ENCODE measurements at places on chromosomes 1 and 21.

- DNase-seq: no peak
These were observed 250.2 kb downstream of the PLA2G4A start for GRCh38 chr1:187078916-187079315.

GRCh38 chr1:109906160-109906838 lies 4.3 kb upstream of the CSF1 start:
- peak; percentile 80 for DNase-seq

DNA sequence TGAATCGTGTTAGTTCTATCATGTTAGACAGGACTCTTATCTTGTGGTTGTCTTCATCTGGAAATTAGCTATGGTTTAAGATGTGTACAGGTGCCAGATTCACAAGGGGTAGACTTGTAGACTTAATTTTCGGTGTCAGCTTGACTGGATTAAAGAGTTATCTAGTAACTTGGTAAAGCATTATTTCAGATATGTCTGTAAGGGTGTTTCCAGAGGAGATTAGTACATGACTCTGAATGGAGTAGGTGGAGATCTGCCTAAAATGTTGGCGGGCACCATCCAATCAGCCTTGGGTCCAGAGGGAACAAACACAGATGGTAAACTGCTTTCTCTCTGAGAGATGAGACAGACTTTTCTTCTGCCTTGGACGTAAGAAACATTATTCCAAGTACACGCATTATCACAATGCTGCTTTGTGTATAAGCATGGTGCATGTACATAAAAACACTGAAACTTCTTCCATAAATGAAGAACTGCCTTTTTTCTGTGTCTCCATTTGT lies 434.6 kb downstream of the SMYD3 start:
- no peak for DNase-seq

DNA sequence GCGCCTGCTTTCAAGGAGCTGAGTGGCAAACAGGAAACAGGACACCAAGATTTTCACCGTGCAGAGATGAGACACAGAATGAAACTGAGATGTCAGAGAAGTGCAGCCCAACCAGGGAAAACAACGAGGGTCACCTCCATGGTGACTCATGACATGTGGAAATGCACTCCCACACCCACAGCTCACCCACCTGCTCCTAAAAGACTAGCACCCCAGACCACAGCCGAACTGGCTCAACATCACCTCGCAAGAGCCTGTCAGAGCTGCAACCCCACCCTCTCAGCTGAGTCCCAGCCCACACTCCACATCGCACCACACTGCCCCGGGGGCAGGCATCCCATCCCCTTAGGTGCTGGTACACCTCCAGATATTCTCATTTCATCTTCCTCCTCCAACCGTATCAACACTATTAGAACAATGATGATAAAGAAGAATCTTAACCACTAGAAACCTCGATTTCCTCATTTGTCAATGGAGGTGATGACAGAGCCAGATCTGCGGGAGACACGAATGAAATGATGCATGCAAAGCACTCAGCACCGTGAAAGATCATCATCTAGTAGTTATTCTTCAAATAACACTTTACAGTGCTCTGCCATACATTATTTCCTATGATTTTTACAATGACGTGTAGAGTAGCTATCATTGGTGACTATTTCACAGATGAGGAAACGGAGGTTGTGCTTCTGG lies 103.2 kb downstream of the DMRTB1 start:
- DNase-seq: peak; percentile 59

DNA sequence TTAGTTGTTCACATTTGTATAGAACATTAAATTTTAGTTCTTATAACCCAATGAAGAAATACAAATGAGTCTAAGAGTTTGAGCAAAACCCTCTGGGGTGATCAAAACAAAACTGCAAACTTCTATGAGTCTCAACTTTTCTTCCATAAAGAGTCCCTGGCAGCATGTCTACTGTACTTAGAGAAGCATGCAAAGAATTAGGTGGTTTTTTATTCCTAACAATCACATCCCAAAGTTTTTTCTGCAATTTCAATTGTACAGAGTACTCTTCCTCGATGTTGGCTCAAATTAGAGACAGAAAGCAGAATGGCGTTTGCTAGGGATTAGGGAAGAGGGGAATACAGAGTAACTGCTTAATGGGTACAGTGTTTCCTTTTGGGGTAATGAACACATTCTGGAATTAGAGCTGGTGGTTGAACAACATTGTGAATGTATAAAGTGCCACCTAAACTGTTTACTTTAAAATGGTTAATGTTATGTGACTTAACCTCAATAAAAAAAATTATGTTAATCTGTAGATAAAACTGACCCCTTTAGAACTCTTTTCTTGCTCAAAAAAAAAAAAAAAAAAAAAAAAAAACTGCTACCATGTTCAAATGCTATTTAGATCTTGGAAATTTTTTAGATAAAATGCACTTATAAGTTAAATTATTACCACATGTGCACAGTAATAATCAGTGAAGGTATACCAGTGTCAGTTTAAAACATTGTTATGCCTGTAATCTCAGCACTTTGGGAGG lies 4.8 kb downstream of the RC3H1 start:
- no peak for DNase-seq

- peak; percentile 33 for DNase-seq
These were observed 53.1 kb upstream of the LBR start for GRCh38 chr1:225480825-225481434.

DNA sequence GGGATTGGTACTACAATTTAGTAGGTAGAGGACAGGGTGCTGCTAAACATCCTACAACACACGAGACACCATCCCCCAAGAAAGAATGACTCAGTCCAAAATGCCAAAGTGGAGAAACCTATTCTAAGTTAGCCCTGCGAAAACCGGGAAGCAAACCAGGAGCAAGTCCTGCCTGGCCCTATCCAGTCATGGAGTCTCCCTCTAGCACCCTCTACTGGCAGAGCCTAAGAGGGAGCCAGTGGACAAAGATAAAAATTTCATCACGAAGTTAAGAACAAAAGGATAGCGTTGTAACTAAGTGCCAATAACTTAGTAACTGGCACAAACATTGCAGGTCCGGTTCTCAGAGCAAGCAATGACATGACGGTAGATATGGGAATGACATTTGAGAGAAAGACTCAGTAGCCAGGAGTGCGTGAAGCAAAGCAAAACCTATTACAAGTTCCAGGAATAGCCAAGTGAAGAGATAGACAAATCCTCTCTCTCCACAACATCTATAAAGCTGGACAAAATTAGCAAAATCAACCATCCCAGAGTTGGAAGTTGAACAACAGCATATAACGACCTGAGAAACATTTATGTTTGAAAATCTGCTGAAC lies 383.5 kb downstream of the OMA1 start:
- DNase-seq: peak; percentile 2

DNA sequence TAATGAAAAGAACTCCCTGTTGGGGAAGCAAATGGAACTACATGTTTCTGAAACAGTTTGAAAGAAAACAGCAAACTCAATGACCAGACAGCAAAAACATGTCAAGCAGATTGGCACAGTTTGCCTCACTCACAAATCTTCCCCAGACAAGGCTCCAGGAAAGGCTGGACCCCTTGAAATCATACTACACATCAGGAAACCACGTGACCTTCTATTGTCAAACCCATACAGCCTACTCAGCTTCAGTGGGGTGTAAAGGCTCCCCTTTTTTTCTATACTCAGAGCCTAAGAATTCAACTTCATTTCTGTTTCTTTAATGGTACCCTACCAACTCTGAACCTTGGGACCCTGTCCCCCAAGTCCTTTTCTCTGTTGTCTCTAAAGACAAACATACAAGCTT lies 15.7 kb upstream of the CTTNBP2NL start:
- no peak for DNase-seq

- DNase-seq: peak; percentile 78
These were observed 30.9 kb downstream of the GPA33 start for GRCh38 chr1:167059045-167059808.

GRCh38 chr1:74323937-74324473 lies 88.8 kb downstream of the TNNI3K start:
- no peak for DNase-seq

- peak; percentile 53 for DNase-seq
These were observed 69.6 kb downstream of the SDCCAG8 start for GRCh38 chr1:243325305-243325890.

DNA sequence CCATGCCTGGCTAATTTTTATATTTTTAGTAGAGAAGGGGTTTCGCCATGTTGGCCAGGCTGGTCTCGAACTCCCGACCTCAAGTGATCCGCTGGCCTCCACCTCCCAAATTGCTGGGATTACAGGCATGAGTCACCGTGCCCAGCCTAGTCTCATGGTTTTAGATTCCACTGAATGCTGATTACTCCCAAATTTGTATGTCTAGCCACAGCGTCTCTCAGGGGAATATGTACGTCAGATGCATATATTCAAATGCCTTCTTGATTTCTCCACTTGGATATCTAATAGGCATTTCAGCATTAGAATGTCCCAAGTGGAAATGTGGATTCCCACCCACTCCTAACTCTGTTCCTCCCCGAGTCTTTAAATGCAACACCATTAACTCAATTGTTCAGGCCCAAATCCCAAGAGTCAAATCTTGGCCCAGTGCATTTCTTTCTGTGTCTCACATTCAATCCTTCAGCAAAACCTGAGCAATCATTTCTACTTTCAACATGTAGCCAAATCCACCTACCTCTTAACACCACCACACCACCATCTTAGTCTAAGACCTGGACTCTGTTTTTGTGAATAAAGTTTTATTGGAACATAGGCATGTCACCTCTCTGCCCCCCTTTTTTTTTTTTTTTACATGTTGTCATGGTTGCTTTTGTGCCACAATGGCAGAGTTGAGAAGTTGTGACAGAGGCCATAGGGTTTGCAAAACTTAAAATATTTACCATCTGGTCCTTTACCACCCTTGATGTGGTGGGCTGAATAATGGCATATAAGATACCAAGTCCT lies 9.8 kb upstream of the CAMTA1 start:
- no peak for DNase-seq

DNA sequence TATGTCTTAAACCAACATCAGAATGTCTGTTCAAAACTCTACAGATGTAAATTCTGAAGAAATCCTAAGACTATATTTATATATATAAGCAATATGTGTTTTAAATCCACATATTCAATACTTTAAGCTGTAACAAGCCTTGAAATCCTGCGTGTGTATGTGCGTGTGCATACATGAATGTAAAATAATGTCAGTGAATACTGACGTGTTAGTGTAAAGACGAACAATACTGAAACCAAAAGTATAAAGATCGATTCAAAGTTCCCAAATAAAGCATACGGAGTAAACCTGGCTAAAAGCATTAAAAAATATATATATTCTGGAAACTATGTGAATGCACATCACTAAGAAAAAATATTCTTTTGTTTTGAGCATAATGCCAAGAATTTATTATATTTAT lies 668.6 kb upstream of the NCAM2 start:
- no peak for DNase-seq

DNA sequence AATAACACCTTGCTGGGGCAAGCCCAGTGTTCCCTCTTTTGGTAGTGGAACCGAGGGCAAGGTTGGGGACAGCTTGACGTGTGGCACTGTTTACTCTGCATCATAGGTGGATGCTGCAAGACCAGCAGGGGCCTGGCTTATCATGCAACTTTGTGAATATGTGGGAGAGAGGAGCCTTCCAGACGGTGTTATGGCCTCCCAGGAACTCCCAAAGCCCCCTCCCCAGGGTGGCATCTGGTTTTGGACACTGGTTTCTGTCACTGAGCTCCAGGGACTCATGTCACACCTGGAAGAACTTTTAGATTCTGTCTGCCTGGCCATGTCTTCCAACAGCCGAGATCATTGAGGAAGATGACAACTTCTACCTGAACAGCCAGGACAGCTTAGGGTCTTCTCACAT lies 1.4 kb upstream of the TLR5 start:
- DNase-seq: no peak

DNA sequence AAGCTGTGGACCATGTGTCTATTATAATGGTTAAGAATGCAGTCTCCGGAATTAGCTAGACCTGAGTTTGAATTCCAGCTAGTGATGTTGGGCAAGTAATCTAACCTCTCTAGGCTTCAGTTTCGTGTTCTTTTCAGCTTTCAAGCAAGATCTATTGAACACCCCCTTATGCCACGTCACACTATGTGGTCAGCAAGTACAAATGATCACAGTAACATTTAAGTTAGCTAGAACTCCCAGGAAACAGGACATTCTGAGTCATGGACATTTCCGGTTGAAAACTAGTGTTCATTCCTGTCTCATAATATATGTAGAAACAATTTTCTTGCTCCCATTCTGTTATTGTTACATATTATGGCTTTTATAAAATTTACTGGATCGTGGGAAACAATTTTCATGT lies 34.0 kb upstream of the NHLH2 start:
- no peak for DNase-seq

- DNase-seq: peak; percentile 47
These were observed 48.7 kb upstream of the SLC19A1 start for GRCh38 chr21:45590726-45591618.

DNA sequence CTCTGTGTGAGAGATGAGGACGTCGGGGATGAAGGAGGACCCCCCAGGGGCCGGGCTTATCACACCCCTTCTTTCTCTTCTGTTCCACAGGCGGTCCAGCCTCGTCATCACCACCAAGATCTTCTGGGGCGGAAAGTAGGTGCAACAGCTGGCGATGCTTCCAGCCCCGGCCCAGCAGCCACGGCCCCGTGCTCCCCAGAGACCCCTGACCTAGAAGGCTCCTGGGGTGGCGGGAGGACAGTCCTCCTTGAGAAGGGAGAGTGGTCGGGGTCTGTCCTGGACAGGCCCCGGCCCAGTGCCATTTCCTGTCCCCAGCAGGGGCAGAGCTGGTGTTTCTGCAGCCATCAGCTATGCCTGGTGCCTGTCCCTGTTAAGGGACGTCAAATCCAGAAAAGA lies 41.7 kb downstream of the KCNAB2 start:
- no peak for DNase-seq

DNA sequence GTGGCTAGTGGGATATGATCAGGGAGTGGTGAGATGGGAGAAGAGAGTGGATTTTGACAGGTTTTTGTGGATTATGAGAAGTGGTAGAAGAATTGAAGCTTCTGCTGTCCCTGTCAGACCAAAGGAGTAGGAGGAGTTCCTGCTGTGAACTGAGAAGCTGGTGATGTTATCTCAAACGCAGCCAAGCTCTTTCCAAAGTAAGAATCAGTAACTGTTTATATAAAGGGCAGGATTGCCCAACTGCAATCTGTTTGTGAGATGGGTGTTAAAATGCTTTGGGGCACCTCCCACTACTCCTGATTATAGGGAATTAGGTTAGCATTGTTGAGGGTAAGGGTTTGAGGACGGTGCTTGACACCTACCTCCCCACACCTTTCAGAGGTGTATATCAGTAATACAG lies 60.5 kb upstream of the USP25 start:
- no peak for DNase-seq

- DNase-seq: no peak
These were observed 299.1 kb downstream of the PCP4 start for GRCh38 chr21:40166291-40166843.

DNA sequence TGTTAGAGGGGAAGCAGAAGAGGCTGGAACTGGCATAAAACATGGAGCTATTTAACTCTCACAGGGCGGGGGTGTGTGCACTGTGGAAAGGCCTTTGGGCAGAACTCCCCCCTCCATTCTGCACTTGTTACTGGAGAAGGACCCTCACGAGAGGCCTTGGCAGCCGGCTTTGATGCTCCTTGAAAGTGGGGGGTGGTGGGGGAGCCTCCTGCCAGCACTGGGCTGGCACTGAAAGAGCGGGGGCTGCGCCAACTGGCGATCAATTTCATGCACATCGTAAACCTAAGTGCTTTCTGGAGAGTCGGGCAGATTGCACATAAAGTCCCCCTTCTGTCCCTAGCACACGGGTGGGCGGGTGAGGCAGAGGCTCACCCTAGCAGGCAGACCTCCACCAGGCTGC lies 28.9 kb downstream of the FOXO6 start:
- no peak for DNase-seq

Measured in activated CD4-positive, alpha-beta T cell treated with anti-CD3 and anti-CD28 coated beads, Interleukin-2, amount 50 U/mL, for 16 hours (primary cell).